ENCODE measurements at places on chromosomes 3 and 15. TPM values are rescaled to one million over a fixed set of nuclear protein-coding genes. Genes with fewer than 3 reads are reported as not detected.

Gene LTK
- total RNA-seq, result not detected

Gene CAPN3
- 5.8 TPM for total RNA-seq

Gene CCRL2
- total RNA-seq, result 6.2 TPM

Gene GRM2
- 0.90 TPM for total RNA-seq

- peaks cover 2% of the 10 kb centered on the region for H3K27me3 ChIP-seq
- peaks cover 6% of the 10 kb centered on the region for H3K4me1 ChIP-seq
- H3K27ac ChIP-seq, result no peak overlapping the region
- DNase-seq, result no peak
- no peak overlapping the region for H3K4me3 ChIP-seq
Observed at GRCh38 chr3:133855772-133856171, 39.9 kb downstream of the RAB6B start.

- H3K4me1 ChIP-seq, result peaks cover 7% of the 10 kb centered on the region
- DNase-seq, result no peak
- H3K27ac ChIP-seq, result no peak overlapping the region
- H3K4me3 ChIP-seq, result no peak overlapping the region
- H3K27me3 ChIP-seq, result no peaks in the 10 kb centered on the region
- peaks cover 3% of the 10 kb centered on the region for H3K36me3 ChIP-seq
Observed at GRCh38 chr15:33941279-33942063, 26.8 kb upstream of the CHRM5 start.

DNA sequence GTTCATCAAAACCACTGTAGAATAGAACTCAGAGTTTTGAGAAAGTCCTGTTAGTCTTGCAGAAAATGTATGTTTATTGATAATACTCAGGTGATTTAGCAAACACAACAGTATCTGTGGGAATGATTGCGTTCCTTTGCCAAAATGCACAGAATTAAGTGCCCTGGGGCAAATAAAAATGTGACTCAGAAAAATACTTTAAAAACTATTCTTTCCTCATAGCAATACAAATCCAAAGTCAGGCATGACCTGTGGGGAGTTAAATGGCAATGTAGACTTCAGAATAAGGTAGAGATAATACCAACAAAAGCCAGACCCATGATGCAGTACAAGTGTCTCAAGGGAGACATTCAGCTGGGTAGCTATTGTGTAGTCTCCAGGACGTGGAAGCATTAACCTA is 72.3 kb upstream of the SNTN start:
- no peak for DNase-seq
- no peak overlapping the region for H3K4me3 ChIP-seq
- no peak overlapping the region for H3K27ac ChIP-seq
- H3K4me1 ChIP-seq, result no peaks in the 10 kb centered on the region
- H3K36me3 ChIP-seq, result no peaks in the 10 kb centered on the region

- H3K4me3 ChIP-seq, result no peak overlapping the region
- no peaks in the 10 kb centered on the region for H3K36me3 ChIP-seq
- DNase-seq, result no peak
- H3K4me1 ChIP-seq, result peaks cover 9% of the 10 kb centered on the region
Observed at GRCh38 chr15:79990997-79991334, 20.0 kb upstream of the BCL2A1 start.

GRCh38 chr3:78347176-78347575 is 1307.3 kb downstream of the ROBO2 start:
- peaks cover 5% of the 10 kb centered on the region for H3K36me3 ChIP-seq
- no peak overlapping the region for H3K27ac ChIP-seq
- H3K27me3 ChIP-seq, result no peaks in the 10 kb centered on the region
- H3K4me1 ChIP-seq, result no peaks in the 10 kb centered on the region
- DNase-seq, result no peak

GRCh38 chr3:71528816-71529215 is 54.7 kb downstream of the FOXP1 start:
- no peak for DNase-seq
- H3K27ac ChIP-seq, result no peak overlapping the region
- no peaks in the 10 kb centered on the region for H3K36me3 ChIP-seq
- H3K27me3 ChIP-seq, result no peaks in the 10 kb centered on the region
- H3K4me1 ChIP-seq, result no peaks in the 10 kb centered on the region
- no peak overlapping the region for H3K4me3 ChIP-seq

DNA sequence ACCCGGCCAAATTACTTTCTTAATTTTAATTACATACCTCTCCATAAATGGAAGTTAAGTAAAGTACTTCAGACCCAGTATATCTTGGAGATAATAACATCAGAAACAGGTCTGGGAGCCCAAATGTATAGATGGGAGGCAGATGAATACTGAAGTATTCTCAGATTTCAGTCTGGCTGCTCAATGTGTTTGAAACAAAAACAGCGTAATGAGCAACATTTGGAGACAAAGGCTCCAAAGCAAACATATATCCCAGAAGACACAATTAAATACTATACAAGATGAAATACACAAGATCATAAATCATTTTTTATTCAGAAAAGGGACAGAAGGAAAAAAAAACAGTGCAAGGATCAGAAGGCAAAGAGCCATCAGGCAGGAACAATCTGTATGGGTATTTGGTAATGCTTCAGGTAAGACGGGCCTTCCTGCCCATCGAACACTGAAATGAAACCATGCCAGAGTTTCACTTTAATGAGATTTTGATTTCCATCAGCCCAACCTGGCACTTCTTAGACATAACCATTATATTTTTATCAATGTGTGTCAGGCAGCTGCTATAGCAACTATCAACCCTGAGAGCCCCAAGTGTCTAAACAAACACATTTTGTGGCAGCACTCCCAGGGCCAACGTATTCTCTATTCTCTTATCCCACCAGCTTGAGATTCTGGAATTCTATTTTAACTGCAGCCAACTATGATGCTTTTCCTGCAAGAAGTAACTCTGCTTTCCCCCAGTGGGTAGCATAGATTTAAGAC is 210.8 kb downstream of the STT3B start:
- H3K36me3 ChIP-seq, result no peaks in the 10 kb centered on the region
- H3K4me3 ChIP-seq, result no peak overlapping the region
- H3K4me1 ChIP-seq, result no peaks in the 10 kb centered on the region
- DNase-seq, result no peak

DNA sequence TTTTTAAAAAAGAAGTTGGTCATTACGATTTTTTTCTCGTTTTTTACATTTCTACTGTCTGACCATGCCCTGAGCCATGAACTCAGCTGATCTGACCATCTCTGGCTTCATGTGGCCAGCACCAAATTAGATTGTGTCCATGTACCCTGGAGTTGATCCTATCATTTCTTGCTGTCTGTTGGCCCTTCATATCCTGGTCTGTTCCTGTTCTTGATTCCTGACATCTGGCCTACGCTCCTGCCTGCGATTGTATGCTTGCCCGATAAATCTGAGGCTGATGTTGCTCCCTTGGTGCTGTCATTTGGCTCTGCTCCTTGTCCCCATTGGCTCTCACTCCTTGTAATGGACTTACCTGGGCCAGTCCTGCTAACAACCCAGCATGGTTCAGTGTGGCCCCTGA is 89.8 kb upstream of the IGSF10 start:
- H3K36me3 ChIP-seq, result no peaks in the 10 kb centered on the region
- H3K27ac ChIP-seq, result no peak overlapping the region
- no peak for DNase-seq
- no peaks in the 10 kb centered on the region for H3K4me1 ChIP-seq

Measured in natural killer cell treated with Interleukin-12 subunit alpha and Interleukin-12 subunit beta and Interleukin-15 and Interleukin-18, amount 100 ng/mL, for 72 hours (primary cell).